ENCODE measurements at places on chromosomes 12 and 14.

- no peak for DNase-seq
These were observed 7.7 kb downstream of the BRF1 start for GRCh38 chr14:105292826-105293711.

- DNase-seq = no peak
These were observed 12.7 kb upstream of the CLEC1A start for GRCh38 chr12:10111451-10111850.

DNA sequence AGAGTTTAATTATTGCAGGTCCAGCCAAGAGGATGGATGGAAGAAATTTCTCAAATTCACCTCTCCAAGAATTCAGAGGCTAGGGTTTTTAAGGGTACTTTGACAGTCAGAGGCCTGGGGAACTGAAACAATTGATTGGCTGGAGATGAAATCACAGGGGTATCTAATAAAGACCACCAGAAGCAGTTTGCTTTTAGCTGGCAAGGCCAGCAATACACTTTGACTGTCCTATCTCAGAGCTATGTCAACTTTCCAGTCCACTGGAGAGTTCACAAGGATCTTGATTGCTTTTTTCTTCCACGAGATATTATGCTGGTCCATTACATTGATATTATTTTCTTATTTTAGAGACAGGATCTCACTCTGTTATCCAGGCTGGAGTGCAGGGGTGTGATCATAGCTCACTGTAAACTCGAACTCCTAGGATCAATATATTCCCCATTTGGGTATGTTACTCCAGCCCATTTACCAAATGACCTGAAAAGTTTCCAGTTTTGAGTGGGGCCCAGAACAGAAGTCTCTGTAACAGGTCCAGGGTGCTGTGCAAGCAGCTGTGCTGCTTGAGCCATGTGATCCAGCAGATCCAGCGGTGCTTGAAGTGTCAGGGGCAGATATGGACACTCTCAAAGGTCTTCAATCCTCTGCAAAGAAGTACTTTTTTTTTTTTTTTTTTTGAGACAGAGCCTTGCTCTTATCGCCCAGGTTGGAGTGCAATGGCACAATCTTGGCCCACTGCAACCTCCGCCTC lies 17.2 kb upstream of the ATF7 start:
- DNase-seq = no peak

DNA sequence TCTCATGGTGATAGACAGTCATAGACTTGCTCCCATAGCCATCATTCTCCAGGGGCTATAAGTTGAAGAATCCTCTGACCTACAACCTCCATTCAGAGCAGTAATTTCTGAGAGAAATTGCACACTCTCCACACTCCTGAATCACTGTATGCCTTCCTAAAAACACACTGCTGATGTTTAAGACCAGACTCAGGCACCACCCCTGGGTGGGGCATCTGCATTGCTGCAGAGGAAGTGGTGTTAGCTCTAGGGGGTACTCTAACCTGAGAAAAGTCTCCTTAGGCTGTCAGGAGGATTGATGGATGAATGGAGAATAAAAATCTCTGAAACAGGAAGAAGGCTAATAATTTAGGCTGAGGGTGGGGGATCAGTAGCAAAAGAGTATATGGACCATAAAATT lies 436.1 kb downstream of the DAD1 start:
- no peak for DNase-seq

GRCh38 chr12:108455706-108456105 lies 59.4 kb upstream of the FICD start:
- DNase-seq = no peak

DNA sequence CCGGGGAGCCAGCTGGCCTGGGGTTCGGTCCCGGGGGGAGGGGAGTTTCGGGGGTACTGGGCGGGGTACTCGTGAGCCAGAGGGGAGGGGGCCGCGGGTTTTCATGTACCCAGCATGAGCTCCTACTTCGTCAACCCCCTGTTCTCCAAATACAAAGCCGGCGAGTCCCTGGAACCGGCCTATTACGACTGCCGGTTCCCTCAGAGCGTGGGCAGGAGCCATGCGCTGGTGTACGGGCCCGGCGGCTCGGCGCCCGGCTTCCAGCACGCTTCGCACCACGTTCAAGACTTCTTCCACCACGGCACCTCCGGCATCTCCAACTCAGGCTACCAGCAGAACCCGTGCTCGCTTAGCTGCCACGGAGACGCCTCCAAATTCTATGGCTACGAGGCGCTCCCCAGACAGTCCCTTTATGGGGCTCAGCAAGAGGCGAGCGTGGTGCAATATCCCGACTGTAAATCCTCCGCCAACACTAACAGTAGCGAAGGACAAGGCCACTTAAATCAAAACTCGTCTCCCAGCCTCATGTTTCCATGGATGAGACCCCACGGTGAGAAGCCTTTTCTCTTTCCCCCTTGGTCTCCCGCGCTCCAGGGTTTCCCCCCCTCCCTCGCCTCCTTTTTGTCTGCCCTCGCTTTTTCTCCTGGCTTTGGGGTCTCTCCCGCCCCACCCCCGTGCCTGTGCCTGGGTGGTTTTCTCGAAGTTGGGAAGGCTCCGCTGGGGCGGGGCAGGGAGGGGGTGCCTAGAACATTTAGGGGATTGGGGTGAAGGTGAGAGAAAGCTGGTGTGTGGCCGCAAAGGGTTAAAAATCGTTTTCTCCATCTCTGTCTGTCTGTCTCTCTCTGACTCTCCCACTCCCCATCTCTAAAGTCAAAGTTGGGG lies 627 bp downstream of the HOXC8 start:
- no peak for DNase-seq

GRCh38 chr14:41606532-41607303 lies at the start of gene LRFN5:
Gene LRFN5 (plus strand): TSS chr14:41606876.
- DNase-seq = no peak

GRCh38 chr14:26743284-26743683 lies 145.5 kb upstream of the NOVA1 start:
- DNase-seq = no peak
